ENCODE measurements at places on chromosomes 3 and 15.
A peak's percentile ranks its signal among the peaks of the same experiment; 100 is the strongest.

DNA sequence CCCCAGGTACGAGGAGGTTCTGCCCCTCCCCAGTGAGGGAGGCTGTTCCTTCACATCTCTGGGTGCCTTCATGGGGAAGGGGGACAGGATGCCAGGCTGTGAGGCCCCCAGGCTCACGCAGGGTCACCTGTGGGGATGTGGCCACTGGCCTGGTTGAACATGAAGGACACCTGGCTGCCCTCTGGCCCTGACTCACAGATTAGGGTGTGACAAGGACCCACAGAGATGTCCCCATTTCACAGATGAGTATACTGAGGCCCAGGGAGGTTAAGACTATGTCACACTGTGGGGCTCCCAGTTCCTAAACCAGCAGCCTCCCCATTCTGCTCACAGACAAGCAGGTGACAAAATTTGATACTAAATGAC, 42.4 kb downstream of the PCSK6 start:
- DNase-seq = no peak

DNA sequence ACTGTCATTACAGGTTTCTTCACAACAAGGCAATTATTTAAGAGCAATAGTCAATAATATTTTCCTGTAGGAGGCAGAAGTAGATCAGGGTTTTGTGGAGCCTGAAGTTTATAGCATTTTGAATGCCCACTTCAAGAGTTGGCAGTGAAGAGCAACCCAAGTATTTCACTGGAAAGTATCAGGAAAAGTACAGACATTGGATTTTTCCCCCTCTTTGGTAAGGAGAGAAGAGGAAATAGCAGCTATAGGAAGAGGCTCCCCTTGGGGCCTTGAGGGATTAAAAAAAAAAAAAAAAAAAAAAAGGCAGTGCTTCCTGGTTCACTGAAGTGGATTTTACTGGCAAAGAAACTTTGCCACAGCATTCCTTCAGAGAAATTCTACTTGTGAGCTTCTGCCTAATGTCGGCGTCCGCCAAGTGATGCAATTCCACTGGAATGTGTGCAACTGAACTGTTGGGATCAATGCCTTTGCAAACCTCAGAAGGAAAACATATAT, 5.7 kb upstream of the CNTN6 start:
- DNase-seq = no peak

DNA sequence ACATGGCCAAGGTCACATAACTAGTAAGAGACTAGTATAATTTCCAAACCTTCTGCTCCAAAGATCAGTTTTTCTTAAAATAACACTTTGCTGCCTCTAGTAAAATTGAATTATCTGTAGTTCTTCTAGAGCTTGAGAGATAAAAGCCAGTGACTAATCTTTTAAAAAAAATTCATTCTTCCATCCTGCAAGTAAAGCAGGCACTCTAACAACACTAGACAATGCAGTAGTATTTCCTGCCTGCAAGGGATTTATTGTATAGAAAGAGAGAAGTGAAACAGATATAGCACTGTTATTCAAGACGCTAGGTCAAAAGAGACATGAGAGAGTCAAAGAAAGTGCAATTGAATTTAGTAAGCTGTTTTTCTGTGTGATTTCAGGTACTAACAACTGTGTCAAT, 159.5 kb upstream of the TBC1D5 start:
- no peak for DNase-seq

DNA sequence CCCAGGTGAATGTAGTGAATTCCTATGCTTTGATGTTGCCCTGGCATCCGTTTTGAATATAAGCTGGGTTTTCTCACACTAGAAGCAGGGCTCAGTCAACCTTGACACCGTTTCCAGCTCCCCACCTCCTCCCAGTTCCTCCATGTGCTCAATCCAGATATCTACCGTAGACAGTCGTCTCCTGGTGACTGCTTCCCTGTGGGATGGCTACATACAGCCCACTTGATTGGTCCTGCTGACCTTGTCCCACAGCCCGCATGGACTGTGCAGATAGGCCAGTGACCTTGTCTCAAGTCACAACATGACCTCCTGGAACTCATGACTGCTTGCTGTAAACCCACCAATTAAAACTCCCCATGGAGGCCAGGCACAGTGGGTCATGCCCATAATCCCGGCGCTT, 8.1 kb downstream of the SEMA7A start:
- DNase-seq = no peak

DNA sequence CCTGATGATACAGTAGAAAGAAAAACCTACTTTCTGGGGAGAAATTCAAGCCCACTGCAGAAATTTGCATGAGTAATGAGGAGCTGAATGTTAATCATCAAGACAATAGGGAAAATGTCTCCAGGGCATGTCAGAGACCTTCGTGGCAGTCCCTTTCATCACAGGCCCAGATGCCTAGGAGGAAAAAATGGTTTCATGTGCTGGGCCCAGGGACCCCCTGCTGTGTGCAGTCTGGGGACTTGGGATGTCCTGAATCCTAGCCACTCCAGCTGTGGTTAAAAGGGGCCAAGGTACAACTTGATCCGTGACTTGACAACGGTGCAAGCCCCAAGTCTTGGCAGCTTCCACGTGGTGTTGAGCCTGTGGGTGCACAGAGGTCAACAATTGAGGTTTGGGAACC, 10.3 kb upstream of the EIF5A2 start:
- no peak for DNase-seq

GRCh38 chr3:141087076-141087777, 36.1 kb downstream of the SPSB4 start:
- DNase-seq = no peak

- DNase-seq = no peak
Measured at GRCh38 chr3:40047406-40047805, 238.0 kb downstream of the MYRIP start.

DNA sequence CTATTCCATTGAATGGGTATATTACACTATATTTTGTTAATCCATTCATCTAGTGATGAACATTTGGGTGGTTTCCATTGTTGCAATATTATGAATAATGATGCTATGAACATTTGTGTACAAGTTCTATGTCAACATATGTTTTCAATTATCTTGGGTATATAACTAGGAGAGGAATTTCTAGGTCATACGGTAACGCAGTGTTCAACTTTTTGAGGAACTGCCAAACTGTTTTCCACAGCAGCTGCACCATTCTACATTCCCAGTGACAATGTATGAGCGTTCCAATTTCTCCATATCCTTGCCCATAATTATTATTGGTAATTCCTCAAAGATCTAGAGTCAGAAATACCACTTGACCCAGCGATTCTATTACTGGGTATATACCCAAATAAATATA, 24.1 kb upstream of the RORA start:
- DNase-seq = no peak

GRCh38 chr15:29403772-29404171, 134.2 kb upstream of the NSMCE3 start:
- no peak for DNase-seq

DNA sequence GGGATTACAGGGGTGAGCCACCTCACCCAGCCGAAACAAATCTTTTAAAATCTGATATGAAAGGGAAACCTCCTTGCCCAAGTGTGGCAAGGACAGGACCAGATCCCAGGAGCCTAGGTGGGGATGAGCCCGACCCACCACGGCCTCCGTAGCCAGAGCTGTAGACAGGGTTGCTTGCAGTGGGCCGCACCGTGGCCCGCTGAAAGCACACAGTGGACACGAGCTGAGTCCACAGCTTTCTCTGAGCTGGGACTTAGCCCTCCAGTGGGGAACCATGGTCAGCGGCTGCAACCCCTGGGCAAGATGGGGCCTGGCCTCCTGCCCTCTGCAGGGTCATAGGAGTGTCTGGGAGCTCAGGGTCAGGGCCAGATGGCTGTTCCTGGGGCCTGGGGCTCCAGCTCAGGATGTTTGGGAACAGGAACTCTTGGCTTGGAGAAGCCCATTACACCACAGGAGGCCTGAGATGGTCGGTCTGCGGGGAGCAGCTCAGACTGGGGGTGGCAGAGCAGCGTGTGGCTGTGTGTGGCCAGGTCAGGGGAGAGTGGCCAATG, 24.7 kb downstream of the GP9 start:
- DNase-seq = no peak

- peak; percentile 86 for DNase-seq
Measured at GRCh38 chr3:50242851-50243542, 7.0 kb downstream of the GNAI2 start.

GRCh38 chr15:96325541-96326327, 4.8 kb upstream of the NR2F2 start:
- no peak for DNase-seq

GRCh38 chr15:91368611-91369010, 268.6 kb downstream of the SV2B start:
- DNase-seq = no peak

- DNase-seq = no peak
Measured at GRCh38 chr3:25900161-25900560, 110.3 kb downstream of the OXSM start.

GRCh38 chr3:133412183-133413132, 12.6 kb downstream of the BFSP2 start:
- no peak for DNase-seq

GRCh38 chr3:55651011-55651410, 163.9 kb upstream of the WNT5A start:
- DNase-seq = no peak

DNA sequence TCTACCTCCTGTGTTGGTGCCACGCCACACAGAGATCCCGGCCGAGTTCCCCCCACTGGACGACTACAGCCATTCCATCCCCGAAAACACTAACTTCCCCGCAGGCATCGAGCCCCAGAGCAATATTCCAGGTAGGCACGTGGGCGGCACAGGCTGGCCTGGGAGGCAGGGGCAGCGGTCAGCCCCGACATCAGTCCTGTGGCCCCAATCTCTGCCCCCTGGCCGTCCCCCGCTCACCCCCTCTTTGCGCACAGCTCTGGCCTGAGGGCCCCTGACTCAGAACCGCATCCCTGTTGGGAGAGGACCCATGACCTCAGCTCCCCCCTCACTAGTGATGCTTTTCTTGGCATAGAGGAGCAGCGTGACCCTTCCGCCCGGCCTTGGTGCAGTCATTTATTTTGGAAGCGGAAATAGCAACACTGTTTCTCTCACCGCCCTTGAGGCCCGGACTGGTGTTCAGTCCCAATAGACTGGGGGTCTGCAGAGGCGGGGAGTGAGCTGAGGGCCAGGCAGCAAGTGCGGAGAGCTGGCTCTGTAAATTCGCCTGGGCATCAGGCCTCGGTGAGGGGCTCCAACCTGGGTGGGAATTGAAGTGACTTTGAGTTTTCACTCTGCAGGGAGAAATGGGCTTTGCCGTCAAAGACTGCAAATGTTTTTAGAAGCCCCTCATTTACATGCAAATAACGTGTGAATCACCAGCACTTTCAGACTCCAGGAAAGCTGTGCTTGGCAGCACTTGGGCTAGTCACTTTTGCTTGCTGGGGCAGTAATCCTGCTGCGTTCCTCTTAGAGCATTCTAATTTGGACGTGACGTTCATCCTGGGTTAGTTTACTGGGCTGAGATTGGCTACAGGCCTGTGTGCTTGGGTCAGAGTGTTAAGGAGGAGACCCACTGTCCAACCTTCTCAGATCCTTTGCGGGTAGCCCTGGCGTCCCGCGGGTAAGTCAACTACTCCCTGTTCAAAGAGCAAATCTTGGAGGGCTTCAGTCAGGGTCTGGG, 88.9 kb downstream of the AAGAB start:
- no peak for DNase-seq

DNA sequence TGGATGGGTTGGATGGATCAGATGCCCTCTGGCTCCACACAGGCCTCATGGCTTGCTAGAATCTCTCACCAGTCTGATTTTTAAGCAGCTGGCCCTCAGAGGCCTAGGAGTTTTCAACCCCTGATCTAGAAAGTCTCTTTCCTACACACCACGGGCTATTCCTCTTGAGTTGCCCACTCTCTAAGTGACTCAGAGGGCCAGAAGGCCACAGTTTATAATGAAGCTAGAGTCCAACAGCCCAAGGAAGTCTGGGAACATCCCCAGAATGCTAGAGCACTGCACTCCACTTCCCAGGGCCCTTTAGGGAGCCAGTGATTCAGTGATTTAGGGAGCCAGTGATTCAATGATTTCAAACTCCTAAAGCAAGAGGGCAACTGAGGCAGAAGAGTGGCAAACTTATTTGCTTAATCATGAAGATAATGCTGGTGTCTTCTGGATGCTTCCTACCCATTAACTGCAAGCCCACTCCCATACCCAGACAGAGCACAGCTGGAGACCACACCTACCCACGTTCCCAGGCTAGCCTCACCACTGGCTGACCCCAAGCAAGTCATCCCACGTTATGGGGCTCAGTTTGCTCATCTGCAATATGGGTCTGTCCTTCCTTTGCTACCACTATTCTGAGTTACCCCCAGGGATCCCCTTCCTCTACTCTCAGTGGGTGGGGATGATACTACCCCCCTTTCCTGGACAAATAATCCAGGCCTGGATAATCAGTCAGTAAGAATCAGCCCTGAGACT, 36.7 kb downstream of the ABTB1 start:
- no peak for DNase-seq

DNA sequence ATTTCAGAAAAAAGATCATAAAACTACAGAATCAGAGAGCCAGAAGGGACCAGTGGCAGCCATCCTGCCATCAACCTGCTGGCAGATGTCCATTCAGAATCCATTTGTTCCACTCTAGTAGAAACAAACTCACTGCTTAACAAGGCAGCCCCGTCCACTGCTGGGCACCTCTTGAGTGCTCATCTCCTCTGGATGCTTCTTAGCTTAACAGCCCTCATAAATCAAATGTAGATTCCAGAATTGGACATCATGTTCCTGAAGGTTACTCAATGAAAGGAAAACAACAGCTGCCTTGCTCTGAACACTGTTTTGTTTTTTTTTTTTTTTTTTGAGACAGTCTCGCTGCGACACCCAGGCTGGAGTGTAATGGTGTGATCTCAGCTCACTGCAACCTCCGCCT, 37.3 kb downstream of the ABCC5 start:
- DNase-seq = no peak
